Testis (tissue), 5 donors: ENCODE measurements at places on chromosomes 11 and 22.

DNA sequence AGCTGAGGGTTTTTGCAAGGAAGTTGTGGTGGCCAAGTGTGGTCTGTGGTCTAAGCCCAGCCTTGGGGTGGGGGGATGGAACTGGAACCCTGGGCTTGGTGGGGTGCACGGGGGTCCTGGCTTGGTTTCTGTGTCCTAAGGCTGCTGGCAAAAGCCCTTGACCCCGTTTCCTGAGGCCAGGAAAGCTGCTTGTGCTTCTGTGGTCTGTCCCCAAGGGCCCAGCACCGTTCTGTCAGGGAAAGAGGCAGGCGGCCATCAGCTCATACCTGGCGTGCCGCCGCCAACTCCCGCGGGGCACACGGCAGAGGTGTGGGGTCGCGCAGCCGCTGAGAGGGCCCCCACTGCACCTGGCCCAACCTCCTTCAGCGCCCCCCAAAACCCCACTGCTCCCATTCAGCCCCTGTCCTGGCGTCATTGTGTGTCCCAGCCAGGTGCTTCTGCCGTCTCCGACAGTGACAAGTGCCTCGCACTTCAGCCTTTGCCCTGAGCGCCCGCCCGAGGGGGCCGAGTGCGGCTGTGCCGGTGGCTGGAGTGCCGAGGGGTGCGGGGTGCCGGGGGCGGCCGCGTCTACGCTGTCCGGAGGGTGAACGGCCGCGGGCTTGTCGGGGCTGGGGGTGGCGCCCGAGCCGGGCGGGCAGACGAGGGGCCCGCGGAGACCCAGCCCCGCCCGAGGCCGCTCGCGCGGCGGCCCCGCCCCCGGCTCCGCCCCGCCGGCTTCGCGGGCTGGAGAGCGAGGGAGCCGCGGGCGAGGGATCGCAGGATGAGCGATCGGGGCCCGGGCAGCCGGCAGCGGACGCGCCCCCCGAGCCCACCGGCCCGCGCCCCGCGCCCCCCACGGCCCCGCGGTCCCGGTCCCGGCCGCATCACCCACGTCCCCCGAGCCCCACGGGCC, at the start of gene CNIH2:
Gene CNIH2, plus strand, starts transcription at position 705 of the 892 bp plus-strand sequence. CDS start 282 bp downstream, outside the sequence.
- DNase-seq, result no peak

- DNase-seq, result no peak
These were observed 6.8 kb downstream of the PPP6R3 start for GRCh38 chr11:68467201-68467834.

DNA sequence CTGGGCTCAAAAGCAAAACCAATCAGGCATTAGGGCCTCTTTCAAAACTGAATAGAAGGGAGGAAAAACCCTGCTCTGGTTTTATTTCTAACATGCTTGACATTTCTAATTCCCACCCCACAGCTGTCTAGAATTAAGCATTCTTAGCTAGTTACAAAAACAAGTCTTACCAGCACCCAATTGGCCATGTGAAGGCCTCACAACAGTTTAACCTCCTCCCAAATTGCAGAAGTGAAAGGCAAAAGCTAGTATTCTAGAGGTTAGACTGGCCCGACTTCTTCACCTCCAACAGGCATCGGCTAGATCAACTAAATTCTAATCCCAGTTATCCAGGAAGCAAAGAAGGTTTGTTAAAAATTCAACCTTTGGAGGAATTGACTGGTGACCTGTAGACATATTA, 6.5 kb downstream of the SF1 start:
- no peak for DNase-seq

GRCh38 chr11:84061726-84062125, 775.6 kb upstream of the CCDC90B start:
- DNase-seq, result no peak

DNA sequence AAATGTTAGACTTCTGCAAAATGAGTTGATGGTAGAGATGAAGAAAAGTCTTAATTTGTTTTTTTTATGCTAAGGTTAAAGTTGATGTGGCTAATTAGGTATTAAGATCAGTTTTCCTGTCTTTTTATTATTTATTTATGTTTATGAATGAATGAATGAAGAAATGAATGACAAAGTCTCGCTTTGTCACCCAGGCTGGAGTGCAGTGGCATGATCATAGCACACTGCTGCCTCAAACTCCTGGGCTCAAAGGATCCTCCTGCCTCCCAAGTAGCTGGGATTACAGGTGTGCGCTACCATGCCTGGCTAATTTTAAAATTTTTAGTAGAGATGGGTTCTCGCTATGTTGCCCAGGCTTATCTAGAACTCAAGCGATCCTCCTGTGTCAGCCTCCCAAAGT, 29.2 kb downstream of the MTMR3 start:
- DNase-seq, result no peak

GRCh38 chr22:32828150-32828549, 26.6 kb downstream of the TIMP3 start:
- DNase-seq, result no peak

DNA sequence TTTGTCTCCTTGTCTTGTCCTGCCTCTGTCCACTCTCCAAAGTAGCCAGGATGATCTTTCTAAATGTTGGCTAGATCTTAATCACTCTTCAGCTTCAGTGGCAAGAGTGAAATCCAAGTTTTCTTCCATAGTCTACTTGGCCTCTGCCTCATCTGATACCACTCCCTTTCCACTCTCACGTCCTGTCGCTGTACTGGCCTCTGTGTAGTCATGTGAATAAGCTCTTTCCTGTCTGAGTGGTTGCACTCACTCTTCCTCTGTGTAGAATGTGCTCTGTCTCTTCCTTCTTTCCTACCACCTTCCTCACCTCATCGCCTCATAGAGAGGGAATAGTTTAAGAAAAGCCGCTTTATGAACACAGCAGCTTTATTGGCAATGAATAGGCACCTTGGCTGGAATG, 86.5 kb downstream of the WNT11 start:
- no peak for DNase-seq
